ENCODE measurements at places on chromosomes 2 and 18. TPM values are rescaled to one million over a fixed set of nuclear protein-coding genes. Genes with fewer than 3 reads are reported as not detected.

- no peak for DNase-seq
These were observed 98.2 kb upstream of the DTNA start for GRCh38 chr18:34611904-34612303.

- no peak for DNase-seq
These were observed 37.8 kb downstream of the SLC14A2 start for GRCh38 chr18:45653090-45653489.

DNA sequence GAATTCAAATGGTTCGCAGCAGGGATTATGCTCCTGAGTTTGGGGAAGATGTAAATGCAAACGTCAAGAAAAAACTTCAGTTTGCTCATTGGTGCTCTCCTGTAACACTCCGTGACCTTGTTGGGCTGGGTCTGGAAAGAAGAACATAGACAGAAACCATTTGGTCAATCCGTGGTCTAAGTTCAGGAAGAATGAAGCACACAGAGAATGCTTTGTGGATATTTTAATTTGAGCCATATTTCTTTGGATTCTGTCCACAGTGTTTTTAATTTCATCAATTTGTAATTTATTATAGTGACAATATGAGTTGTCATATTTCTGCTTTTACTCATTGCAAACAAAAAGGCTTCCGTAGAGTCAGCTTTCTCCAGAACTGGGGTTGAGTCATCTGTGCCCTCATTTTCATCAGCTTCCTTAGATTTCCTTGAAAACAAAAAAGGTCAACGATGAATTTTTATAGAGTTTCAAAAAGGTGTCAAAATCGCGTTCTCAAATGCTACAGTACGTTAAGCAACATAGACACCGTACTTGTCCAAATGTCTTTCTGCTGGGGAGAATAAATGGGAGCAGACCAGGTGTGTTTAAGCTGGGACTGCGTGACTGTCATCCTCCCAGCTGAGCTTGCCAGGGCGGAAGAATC lies 606.4 kb downstream of the RNF144A start:
- DNase-seq = no peak

SLC9A2 gene
- total RNA-seq = not detected

DNA sequence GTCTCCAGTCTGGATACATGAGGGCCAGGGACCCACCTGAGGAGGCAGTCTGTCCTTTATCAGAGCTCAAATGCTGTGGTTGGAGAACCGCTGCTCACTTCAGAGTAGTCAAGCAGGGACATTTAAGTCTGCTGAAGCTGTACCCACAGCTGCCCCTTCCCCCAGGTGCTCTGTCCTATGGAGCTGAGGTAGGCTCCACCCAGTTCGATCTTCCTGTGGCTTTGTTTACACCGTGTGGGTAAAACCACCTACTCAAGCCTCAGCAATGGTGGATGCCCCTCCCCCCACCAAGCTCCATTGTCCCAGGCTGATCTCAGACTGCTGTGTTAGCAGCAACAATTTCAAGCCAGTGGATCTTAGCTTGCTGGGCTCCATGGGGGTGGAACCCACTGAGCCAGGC lies 731.4 kb upstream of the HS6ST1 start:
- no peak for DNase-seq
